Eye (tissue), 1 donor: ENCODE measurements at places on chromosomes 7 and 10.
A peak's percentile ranks its signal among the peaks of the same experiment; 100 is the strongest.

- no peak for DNase-seq
Measured at GRCh38 chr7:43072530-43072929, 39.9 kb upstream of the HECW1 start.

DNA sequence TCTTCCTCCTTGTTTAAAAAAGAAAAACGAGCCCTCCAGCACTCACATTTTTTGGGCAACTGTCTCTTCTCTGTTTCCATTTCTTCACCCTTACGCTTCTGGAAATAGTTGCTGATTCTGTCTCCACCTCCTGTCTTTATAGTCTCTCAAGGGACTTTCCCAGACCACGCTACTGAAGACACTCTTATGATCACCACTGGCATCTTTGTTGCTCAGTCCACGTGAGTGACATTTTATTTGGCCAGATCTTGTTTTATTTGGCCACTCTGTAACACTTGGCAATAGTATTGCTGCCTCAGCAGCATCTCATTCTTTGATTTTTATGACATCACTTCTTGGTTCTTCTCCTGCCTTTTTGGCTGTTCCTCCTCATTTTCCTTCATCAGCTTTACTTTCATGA is 21.6 kb upstream of the NME8 start:
- no peak for DNase-seq

DNA sequence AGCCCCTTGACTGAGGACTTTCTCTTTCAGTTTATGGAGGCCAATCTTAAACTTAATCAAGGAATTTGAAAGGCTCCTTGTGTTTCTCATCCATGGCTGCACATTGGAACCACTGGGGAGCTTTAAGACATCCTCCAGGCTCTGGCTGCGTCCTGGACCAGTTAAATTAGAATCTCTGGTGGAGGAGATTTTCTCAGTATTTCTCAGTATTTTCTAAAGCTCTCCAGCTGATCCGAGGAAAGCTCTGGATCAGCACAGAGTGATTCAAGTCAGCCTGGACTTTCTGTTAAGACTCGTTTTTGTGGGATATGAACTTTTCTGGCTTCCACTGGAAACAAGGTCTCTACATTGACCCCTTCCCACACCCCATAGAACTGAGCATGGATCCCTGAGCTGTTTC is 249.8 kb downstream of the STK31 start:
- DNase-seq = no peak

GRCh38 chr7:440059-440749 is 79.4 kb downstream of the PDGFA start:
- no peak for DNase-seq

GRCh38 chr10:88027570-88027969 is 164.1 kb downstream of the PTEN start:
- no peak for DNase-seq

DNA sequence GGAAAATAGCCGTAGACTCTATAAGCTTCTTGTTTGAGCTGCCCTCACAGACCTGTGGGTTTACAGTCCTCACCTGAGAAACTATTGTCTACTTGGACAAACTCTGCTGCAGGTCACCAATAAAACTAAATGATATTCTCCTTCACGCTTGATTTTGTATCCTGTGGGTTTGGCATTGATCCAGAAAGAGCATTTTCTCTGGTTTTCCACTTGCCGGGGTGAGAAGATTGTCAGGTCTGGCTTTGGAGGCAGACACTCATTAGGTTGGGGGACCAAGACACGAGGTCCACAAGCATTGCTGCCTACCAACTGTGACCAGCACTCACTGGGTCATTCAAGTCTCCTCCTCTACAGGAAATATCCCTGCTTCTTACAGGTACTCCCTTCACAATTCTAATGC is 68.5 kb downstream of the CDC14C start:
- DNase-seq = no peak

DNA sequence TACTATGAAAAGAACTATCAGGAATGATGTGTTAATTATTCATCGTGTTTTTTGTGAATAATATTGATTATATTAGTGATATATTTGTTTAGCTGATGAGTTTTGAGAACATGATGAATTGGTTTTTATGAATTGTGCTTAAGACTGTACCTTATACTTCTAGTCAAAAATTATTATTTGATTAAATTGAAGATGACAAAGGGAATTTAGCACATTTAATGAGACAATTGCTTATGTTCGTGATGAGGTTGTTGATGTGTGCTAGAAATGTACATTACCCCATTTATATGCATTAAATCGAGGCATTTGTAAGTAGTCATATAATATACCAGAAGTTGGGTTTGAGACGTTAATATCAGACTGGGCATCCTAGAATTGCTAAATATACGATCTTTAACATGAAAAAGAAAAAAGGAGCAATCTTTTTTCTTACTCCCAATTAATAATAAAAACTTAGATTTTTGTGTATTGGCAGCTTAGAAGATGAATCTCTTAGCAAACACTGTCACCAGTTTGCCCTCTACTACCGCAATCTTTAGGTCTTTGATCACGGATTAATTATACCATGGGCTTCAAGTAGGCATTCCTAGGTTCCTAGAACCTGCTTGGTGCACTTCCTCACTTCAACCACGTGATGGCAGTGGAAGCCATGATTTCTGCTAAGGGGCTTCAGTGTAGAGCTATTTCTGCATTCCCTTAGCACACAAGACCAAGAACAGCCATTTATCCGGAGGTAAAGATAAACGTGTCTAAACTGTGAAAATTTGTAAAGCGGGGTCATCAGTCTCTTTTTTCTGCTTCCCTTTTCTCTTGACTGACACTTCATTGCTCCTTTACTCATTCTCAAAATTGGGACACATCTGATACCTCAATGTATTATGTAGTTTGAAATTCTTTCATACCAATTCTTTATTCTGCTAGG is 1.6 kb downstream of the KLHDC10 start:
- DNase-seq = peak; percentile 96
